ENCODE measurements at places on chromosomes 5 and 9. TPM values are rescaled to one million over a fixed set of nuclear protein-coding genes. Genes with fewer than 3 reads are reported as not detected.

Gene CREB3
- total RNA-seq = 23.6 TPM

Gene GARIN3
- total RNA-seq = 0.25 TPM

DNA sequence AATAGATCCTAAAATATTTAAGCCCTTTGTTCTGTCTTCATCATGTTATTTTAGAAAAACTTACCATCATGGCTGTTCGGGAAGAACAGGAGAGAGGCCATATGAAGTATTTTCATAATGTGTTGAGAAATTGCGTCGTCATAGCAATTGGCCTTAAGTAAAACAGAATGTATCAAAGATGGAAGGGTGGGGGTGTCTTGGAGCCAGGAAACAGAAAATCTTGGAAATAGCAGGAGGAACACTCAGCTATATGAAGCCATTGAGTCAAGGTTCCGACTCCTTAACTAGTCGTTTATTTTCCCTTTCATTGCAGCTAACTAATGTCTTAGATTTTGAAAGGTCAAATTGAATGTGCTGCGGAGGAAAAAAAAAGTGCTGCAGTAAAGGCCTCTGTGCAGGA, 1.3 kb downstream of the SPTAN1 start:
- DNase-seq = no peak

DNA sequence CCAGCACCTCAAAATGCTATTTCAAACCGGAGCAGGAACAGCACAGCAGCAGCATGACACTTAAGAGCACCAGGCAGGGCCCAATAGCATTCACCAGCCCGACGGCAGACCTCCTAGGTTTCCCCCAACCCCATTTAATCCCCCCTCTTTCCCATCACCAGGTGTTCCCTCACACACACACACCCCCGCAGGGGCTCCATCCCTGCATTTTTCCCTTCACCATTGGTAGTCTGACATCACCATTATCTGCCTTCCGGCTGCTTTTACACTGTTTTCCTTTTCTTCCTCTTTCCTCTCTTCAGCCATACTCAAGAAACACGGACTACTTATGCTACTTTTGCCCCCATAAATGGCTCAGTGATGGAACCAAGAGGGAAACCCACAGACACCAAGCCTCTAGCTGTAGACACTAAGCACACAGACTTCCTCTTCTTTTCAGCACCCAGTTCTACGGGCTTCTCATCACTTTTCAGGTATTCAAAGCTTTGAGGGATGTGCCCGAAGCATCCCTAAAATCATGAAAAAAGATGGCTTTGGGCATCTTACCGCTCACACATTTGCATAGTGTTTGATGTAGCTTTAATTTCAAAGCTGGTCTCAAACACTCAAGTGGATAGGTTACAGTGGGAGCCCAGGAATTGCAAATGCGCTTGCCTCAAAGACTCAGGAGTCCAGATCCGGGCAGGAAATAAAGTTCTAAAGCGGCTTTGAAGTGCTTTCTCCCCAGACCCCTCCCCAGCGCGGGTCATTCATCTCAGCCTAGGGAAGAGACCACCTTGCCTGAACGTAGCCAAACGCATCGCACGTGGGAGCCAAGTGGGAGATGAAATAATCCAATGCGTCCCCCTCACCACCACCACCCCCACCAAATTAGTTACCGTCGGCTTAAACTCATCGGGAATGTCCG, 141.5 kb downstream of the TSSK1B start:
- DNase-seq = no peak

- no peak for DNase-seq
Measured at GRCh38 chr9:14131356-14132088, 182.4 kb downstream of the NFIB start.

Gene PCDHGA3
- total RNA-seq = not detected

DNA sequence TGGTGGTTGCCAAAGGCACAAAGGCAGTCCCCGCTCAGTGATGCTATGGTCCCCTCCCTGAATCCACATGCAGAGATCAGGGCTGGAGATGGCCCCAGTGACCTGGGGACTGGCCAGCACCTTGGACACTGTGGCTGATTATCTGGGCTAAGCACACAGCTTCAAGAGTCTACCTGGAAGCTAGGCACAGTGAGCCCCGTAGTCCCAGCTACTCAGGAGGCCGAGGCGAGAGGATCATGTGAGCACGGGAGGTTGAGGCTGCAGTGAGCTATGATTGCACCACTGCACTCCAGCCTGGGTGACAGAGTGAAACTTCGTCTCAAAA, 8.3 kb upstream of the SCGB3A1 start:
- DNase-seq = no peak

- DNase-seq = no peak
Measured at GRCh38 chr5:59380350-59380951, 513.1 kb downstream of the PDE4D start.

Gene HSPA5
- total RNA-seq = 303 TPM

GRCh38 chr5:159414021-159414420, 83.7 kb upstream of the IL12B start:
- no peak for DNase-seq

Gene FOXD4L6
- not detected for total RNA-seq

- no peak for DNase-seq
Measured at GRCh38 chr9:121141706-121142105, 60.0 kb downstream of the RAB14 start.

Gene ICE1
- total RNA-seq = 40.2 TPM

Gene RNF180
- not detected for total RNA-seq

DNA sequence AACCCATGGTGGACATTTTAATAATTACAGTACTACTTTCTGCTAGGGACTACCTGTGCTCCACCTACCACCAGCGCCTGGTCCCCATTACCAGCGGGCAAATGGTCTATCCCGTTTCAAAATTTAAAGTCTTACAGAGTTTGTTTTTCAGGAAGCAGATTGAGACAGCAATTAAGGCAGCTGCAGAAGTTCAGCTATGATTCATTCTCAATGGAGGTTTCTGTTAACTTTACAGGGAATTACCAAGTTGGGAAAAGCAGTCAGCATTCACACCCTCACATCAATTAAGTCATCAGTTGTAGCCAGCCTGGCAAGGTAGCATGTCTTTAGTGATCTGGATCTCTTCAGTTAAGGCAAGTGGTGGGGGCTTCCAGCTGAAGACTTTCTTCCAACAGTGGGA, 410.6 kb upstream of the DAB2 start:
- DNase-seq = no peak

Gene PCDHB2
- not detected for total RNA-seq

DNA sequence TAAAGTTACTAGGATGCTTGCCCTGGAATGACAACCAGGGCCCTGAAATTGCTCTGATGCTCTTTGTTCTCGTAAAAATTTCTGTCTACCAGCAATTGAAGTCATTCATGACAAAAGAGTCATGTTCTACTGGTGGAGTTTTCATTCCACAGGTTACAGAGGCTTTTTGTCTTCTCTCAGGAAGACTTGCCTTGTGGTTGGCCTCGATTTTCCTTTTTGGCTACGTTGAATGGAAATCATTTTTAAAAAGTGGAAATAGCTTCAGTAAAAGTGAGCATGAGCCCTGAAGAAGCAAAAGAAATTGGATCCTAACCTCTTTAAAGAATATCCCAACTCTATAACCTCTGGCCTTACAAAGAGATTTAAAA, 255.2 kb downstream of the AOPEP start:
- no peak for DNase-seq

GRCh38 chr5:153797484-153797883, 241.2 kb downstream of the FAM114A2 start:
- no peak for DNase-seq

GRCh38 chr9:92377876-92378275, 26.5 kb downstream of the OGN start:
- no peak for DNase-seq

DNA sequence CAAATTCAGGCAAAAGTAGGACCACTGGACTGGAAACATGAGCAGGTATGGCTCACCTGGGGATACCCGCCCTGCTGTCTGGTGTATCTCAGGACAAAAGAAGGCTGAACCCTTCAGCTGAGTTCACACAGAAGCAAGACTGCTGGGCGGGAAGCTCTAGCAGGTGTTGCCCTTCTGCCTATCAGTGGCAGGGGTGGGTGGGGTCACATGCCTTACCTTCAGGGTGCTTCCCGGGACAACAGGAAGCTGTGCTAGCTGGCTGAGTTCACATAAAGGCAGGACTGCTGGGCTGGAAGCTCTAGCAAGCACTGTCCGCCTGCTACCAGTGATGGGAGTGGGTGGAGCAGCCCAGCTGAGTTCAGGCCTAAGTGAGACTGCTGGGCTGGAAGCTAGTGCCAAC, 498.8 kb upstream of the ZNF608 start:
- no peak for DNase-seq

Gene MLANA
- not detected for total RNA-seq

DNA sequence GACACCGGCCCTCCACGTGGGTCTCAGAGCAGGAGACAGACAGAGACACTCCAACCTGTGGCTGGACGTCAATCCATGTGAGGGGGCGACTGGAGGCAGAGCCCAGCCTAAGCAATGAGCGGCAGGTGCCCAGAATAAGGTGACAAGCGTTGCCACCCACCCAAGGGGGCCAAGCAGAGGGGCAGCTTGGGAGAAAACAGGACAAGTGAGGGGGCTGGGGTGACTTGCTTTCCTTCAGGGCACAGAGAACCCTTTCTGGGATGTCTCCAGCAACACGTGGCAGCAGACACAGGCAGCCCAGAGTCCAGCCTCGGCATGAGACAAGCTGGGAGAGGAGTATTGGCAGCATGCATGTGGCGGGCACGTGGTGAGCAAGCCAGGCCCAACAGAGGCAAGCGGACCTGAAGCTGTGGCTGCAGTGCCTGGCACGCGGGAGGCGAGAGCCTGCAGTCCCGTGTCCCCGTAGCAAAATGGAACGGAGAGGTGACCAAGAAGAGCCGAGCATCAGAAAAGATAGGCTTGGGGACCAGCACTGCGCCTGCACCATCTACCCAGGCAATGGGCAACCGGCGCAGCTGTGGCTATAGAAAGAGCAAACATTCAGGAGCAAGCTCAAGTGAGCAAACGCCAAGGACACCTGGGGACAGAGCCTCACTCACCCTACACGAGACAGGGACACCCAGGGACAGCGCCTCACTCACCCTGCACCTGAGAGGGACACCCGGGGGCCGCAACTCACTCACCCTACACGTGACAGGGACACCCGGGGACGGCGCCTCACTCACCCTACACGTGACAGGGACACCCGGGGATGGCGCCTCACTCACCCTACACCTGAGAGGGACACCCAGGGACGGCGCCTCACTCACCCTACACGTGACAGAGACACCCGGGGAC, 6.2 kb downstream of the TERT start:
- DNase-seq = no peak

GRCh38 chr9:6876195-6876894, 118.6 kb downstream of the KDM4C start:
- DNase-seq = no peak

- DNase-seq = no peak
Measured at GRCh38 chr5:17329571-17329970, 112.1 kb downstream of the BASP1 start.

DNA sequence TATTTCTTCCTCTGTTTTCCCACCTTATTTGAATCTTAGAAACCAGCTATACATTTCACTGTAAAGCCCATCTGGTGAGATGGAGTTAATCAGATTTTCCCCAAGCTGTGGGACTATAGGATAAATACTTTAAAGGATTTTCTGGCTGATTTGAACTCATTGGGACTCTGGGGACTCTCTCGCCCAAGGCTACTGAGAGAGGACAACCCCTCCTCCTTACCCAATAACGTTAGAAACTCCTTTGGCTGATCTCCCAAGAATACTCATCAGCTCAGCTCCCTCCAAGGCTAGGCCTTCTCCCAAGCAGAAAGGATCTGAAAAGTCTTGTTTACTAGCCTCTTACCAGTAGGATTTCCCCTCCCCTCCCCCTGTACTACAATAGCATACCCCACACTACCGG, 1.5 kb upstream of the GLRA1 start:
- no peak for DNase-seq

Gene PSMB7
- 309 TPM for total RNA-seq

Gene C8G
- total RNA-seq = 1.4 TPM

GRCh38 chr5:17114233-17114632, 103.2 kb upstream of the BASP1 start:
- no peak for DNase-seq

DNA sequence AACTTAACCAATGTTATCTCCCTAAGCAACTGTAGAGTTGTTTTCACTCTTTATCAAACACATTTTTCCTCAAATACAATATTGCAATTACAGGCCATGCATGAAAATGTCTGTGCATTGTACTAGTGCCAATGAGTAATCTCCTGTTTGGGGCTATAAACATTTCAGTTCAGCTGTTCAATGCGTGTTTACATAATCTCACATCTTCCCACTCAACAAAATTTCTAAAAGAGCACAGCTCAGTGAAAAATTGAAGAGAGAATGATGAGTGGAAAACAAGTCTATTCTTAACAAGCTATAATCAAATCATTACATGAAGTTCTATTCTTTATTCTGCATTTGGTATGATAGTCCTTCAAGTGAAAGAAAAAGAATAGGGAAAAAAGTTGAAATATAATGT, 780.5 kb upstream of the CDH9 start:
- no peak for DNase-seq

DNA sequence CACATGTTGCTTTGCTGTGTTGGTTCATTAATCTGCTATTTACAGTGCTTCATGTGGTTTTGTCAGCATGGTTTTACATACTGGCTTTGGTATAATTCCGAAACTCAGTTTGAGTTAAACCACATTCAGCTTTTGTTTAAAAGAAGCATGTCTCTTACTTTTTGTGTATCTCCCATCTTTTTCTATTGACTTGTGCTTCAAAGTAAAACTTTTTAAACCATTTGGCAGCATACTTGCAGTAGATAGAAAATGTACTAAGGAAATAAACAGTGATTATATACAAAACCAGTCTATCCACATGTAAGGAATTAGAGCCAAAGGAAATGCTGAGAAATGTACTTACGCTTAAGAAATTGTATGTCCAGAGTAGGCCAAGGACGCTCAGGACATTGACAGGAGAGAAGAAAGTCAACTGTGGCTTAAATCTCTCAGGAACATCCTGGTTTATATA, 286.9 kb downstream of the ARHGEF28 start:
- DNase-seq = no peak

- no peak for DNase-seq
Measured at GRCh38 chr5:160492565-160492964, 70.9 kb downstream of the PTTG1 start.

DNA sequence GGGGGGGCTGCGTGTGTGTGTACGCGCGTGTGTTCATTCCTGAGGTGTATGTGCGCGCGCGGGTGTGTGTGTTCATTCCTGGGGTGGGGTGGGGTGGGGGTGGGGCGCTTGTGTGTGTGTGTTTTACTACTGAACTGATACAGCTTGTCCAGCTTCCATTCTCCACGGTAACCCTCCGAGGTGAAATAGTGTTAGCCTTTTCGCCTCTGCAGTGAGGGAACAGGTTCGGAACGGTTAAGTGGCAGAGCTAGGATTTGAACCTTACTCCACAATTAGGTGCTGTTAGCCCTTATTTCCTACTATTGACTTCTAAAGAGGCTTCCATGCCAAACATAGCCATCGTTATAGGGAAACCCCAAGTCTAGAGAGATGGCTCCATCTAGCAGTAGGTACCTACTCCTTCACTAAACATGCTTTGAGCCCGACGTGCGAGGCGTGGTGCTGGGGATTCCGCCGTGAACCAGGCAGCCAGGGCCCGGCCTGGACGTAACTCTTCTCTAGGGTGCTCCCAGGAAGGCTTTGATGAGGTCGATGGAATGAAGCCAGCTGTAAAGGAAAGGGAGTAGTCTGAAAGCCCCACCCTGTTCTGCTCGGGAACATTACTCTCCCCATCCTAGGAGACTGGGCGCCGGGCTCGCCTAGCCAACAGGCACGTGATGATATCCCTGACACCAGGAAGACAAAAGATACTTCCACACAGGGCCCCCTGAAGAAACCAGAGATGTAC, 782 bp upstream of the SKP1 start:
- no peak for DNase-seq
